ENCODE measurements at places on chromosomes 1 and 21.
A peak's percentile ranks its signal among the peaks of the same experiment; 100 is the strongest.

DNA sequence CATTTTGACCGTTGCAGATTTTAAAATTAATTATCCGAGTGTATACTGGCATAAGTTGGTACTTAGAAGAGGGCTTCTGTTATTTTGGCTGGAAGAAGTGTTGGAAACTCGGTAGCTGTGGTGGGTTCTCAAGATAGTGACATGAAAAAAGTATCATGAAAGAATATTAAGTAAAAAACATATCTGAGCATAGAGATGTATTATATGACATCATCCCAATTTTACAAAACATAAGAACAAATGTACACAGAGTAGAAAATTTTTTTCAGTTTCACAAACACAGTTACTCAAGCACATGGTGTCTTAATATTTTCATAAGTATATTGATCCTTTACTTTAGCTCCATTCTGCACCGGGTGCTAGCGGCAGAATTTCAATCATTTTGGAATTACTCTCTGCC, 684 bp downstream of the IFI16 start:
- DNase-seq, result no peak

- DNase-seq, result peak; percentile 48
Observed at GRCh38 chr1:36420836-36421317, 23.2 kb upstream of the LSM10 start.

DNA sequence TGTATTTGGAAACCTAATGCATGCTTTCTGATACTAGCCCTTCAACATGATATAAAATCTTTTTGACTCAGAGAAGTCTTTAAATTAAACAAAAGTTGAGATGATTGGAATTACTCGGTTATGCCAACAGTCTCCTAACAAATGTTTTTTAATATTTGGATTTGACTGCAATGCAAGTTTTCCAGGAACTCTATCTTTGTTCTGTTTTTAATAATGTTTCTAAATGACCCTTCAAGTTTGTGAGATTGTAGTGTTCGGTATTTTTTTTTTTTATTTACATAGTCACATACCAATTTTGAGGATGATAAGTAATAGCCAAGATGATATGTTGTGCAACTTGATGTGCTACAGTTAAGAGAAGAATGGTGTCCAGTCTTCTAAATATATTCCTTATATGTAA, 258.0 kb downstream of the FMN2 start:
- no peak for DNase-seq

DNA sequence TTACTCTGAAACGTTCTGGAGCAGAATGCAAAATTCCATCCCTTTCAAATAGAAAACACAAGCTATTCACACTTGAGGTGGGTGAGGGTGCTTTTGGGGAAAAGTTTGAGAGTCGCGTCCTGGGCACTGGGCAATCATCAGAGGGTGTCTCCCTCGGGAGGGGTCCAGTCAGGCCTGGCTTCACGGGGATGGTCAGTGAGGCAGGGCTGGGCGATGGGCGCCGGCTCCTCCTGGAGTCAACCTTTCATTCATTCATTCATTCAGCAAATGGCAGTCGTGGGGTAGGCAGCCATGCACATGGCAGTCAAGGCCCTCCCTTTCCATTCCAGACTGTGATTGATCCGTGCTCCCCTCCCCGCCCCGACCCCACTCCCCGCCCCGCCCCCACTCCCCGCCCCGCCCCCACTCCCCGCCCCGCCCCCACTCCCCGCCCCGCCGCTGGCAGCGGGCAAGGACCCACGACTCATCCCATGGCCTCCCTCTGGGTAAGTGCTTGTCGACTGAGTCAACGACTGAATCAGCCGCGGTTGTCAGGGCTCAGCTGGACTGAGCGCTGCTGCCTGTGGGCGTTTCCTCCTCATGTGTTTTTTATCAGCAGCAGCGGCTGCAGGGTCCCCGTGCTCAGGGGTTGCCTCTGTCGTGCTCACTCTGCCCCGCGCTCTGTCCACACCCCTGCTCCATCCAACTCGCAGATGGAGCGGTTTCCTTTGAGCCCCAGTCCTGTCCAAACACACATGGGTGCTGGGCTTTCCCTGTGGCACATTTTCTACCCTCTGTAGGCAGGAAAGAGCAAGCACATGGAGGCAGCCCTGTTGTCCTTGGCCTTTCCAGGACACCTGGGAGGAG, 12.5 kb upstream of the SPSB1 start:
- DNase-seq, result peak; percentile 85

DNA sequence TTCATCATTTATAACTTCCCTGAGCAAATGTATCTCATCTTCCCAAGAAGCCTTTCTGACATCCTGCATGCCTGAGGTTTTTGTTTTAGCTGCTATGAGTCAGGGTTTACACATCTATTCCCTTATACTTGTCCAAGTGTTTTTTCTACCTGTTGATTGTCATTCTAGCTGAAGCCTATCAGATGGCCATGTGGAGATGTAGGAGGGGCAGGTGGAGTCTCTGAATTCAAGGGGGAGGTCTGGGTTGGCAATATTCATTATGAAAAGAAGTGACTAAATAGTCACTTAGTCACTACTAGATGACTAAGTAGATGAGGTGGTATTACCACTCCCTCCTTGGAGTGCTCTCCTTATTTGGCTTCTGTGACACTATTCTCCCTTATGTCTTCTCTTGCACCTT, 52.4 kb downstream of the XCL1 start:
- peak; percentile 43 for DNase-seq

GRCh38 chr1:218369688-218370511, 24.8 kb downstream of the TGFB2 start:
- no peak for DNase-seq

GRCh38 chr1:36176106-36176949, 20.4 kb downstream of the MAP7D1 start:
- no peak for DNase-seq

GRCh38 chr1:19866758-19867157, 15.4 kb upstream of the OTUD3 start:
- no peak for DNase-seq

DNA sequence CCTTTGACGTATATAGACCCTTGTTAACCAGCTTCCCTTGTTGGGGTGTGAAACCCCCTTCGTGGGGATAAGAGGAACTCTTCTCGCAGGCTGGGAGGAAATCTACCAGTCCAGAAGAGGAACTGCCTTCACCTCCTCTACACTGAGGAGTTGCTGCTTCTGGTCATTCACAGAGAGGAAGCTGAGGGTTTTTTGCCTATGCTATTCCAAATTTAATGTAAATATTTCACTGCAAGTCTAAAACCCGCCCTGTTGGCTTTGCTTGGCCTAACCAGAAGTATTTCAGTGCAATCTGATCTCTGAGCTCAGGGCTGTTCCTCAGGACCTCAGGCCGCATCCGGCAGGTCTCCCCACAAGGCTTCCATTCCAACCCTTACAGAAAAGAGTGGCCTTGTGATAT, 150.1 kb downstream of the HIVEP3 start:
- no peak for DNase-seq

- no peak for DNase-seq
Observed at GRCh38 chr1:180136331-180136967, 18.2 kb upstream of the QSOX1 start.

- no peak for DNase-seq
Observed at GRCh38 chr1:92910081-92910480, 51.2 kb downstream of the DIPK1A start.

- no peak for DNase-seq
Observed at GRCh38 chr1:29687601-29688244, 451.4 kb downstream of the PTPRU start.

- no peak for DNase-seq
Observed at GRCh38 chr1:65002156-65002507, 35.8 kb upstream of the JAK1 start.

DNA sequence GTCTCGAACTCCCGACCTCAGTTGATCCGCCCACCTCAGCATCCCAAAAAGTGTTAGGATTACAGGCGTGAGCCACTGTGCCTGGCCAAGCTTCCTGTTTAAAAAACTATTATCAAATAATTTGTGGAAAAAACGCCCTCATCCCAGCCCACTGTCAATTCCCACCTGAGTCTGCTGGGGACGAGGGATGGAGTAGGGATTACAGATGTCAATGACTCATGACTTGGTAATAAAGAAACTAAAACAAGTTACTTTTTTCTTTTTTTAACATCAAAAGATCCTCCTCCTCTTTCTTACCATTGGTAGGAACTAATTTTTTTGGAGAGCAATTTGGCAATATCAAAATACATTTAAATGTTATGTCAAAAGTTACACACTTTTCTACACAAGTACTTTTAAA, 9.7 kb downstream of the CNN3 start:
- DNase-seq, result no peak

GRCh38 chr1:53892911-53893310, 1.1 kb upstream of the DIO1 start:
- no peak for DNase-seq

DNA sequence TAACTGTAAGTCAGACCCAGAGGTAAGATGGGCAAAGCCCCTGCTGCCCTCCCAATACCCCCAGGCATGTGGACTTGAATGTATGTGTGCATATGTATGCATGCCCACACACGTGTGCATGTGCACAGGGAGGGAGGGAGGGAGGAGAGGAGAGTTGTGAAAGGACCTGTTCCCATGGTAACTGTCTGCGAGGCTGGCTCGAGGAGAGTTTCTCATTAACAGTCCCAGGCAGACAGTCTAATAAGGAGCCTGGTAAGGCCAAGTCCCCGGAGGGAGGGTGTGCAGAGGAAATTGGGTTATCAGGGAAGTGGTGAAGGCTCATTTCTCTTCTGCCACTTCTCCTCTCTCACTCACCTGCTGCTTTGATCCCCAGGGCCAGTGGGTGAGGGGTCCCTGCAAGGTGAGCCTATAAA, 74.9 kb downstream of the NFASC start:
- DNase-seq, result no peak

DNA sequence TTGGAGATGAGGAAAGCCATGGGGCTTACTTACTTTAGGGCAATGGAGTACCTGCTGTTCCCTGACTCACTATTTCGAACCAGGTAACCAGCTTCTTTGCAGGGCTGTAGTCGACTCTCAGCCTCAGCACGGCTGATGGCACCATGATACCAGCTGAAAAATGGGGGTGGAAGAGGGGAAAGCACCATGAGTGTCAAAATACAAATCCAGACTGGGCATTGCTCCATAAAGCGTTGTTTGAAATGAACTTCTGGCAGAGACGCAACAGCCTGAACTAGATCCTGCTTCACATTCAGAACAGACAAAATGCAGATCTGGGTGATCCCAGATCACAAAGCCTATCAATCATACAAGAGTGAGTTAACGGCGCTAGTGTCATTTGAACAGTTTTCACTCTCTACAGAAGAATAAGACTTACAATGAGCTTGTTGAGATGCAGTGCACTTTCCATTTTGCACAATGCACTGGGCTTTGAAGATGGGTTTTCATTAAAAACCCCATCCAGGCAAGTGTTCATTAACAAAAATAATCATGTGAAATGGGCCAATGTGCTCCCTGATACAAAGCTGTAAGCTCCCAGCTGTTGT, 16.0 kb upstream of the TDRD10 start:
- no peak for DNase-seq

GRCh38 chr21:29152916-29153315, 22.5 kb downstream of the MAP3K7CL start:
- DNase-seq, result no peak

DNA sequence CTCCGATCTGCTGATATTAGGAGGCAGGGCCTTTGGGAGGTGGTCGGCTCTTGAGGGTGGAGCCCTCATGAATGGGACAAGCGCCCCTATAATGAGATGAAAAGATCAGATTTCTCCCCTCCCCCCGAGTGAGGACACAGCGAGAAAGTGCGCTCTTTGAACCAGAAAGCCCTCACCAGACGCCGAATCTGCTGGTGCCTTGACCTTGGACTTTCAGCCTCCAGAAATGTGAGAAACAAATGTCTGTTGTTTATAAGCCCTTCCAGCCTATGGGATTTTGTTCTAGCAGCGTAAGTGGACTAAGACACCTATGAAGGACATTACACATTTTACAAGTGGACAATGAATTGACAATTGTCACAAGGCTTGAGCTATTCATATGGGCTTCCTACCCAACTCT, 80.2 kb downstream of the RIPK4 start:
- DNase-seq, result no peak

GRCh38 chr1:170929412-170929834, 5.9 kb upstream of the MROH9 start:
- peak; percentile 4 for DNase-seq

DNA sequence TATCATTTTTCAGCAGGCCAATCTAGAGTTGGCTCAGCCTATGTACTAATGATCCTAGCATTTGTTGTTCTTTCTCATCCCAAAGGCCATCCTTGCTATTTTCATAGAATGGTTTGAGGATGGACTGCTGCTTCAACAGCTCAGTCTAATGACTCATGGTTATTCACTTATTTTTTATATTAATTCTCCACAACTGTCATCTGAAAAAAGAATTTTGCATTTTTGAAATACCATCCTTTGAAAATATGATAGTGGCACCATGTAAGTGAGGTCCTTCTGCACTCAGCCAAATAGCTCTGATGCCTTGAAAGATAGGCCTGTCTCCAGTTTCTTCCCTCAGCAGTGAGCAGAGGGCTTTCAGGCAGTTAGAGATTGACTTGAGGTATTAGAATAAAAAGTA, 377.5 kb downstream of the LMO4 start:
- DNase-seq, result peak; percentile 13

DNA sequence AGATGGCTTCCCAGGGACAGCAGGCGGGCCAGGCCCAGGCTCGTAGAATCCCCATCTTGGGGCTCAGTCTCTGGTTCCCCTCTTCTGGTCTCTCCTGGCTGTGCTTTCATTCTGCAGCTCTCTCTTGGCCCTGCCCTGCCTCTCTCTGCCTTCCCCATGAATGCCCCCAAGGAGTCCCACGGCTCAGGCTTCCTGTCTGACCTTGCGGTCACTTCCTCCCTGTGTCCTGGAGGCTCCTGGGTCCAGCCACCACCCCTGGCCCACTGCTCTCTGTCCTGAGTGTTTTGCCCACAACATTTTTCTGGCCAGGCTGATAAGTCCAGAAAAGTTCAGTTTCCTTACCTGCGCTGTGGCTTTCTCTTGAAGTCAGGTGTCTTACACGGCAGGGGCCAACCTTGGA, 29.1 kb downstream of the PIGP start:
- DNase-seq, result no peak

DNA sequence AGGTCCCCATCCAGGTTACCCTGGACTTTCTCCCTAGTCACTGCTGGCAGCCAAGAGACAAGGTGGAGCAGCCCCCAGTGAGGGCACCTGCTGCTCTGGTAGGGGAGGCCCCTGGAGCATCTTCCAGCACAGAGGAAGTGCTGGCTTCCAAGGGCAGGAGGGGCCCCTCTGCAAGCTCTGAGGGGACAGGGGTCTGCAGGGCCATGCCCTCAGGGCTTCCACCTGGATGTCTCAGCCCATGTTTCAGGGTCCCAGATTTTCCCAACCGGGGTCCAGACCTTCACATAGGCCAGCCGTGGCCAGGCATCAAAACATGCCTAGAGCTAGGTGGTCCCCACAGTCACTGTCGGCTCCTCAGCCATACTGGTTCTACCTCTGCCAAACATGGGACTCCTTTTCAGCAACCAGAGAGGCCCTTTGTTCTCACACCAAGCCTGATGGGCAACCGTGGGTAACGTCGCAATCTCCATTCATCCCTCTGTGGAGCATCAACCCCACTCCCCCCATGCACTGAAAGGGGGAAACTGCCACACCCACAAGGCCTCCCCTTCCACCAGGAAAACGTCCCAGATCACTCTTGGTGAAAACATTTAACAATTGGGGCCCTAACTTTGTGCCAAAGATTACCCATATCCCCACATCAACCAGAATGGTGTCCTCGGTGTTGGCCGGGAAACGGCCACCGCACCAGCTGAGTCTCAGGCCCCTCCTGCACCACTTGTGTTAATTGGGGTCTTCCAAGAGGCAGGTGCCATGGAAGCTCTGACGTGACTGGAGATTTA, 1.9 kb upstream of the COL6A2 start:
- no peak for DNase-seq

- DNase-seq, result no peak
Observed at GRCh38 chr1:113012149-113012548, 56.2 kb upstream of the SLC16A1 start.

All from skeletal muscle cell (primary cell).